ENCODE measurements at places on chromosomes 12 and 14. TPM values are rescaled to one million over a fixed set of nuclear protein-coding genes. Genes with fewer than 3 reads are reported as not detected.

The ANKRD33 gene
- not detected for total RNA-seq

The GLT8D2 gene
- total RNA-seq, result 2.3 TPM

The ZC2HC1C gene
- 2.6 TPM for total RNA-seq

The NYNRIN gene
- 8.0 TPM for total RNA-seq

The PCED1B gene
- total RNA-seq, result 1.2 TPM

The OTX2 gene
- total RNA-seq, result not detected

The NACA gene
- total RNA-seq, result 719 TPM

The ZDHHC22 gene
- not detected for total RNA-seq

The SLCO1B3 gene
- not detected for total RNA-seq

The NKX2-1 gene
- total RNA-seq, result not detected

The PIWIL1 gene
- not detected for total RNA-seq

The SLC5A8 gene
- not detected for total RNA-seq

The NTS gene
- not detected for total RNA-seq

The AQP6 gene
- total RNA-seq, result not detected

The ANKRD9 gene
- total RNA-seq, result 83.4 TPM

The LRP1-AS gene
- not detected for total RNA-seq

The KERA gene
- not detected for total RNA-seq

The ALDH2 gene
- total RNA-seq, result 149 TPM

The DIO3 gene
- total RNA-seq, result 1.2 TPM

The TMEM132C gene
- 0.16 TPM for total RNA-seq

The LRRC43 gene
- total RNA-seq, result 0.36 TPM

The OAS3 gene
- 6.7 TPM for total RNA-seq

The CPNE6 gene
- not detected for total RNA-seq

The KIAA0586 gene
- 5.0 TPM for total RNA-seq

The RFX4 gene
- total RNA-seq, result 0.56 TPM

The MYO1H gene
- 0.10 TPM for total RNA-seq

The PAN2 gene
- 22.1 TPM for total RNA-seq

The USP5 gene
- 123 TPM for total RNA-seq

The KRT75 gene
- total RNA-seq, result not detected

The OTUB2 gene
- total RNA-seq, result 0.06 TPM

The SAMD15 gene
- not detected for total RNA-seq

The GDF3 gene
- not detected for total RNA-seq

The EIF2S3B gene
- total RNA-seq, result 0.38 TPM

The RTL1 gene
- not detected for total RNA-seq

The SLC10A1 gene
- not detected for total RNA-seq

The WNT5B gene
- 0.46 TPM for total RNA-seq

The TSHR gene
- not detected for total RNA-seq

The ABCC9 gene
- 94.9 TPM for total RNA-seq

The ACAD10 gene
- total RNA-seq, result 10.9 TPM

The LIN7A gene
- 1.2 TPM for total RNA-seq

The NTF3 gene
- 0.27 TPM for total RNA-seq

The LTBP2 gene
- total RNA-seq, result 11.8 TPM

The SLC6A15 gene
- total RNA-seq, result not detected

The ERO1A gene
- total RNA-seq, result 14.2 TPM

The DDX54 gene
- 79.4 TPM for total RNA-seq

The ANO4 gene
- not detected for total RNA-seq

The ARG2 gene
- 19.3 TPM for total RNA-seq

The HELB gene
- total RNA-seq, result 1.9 TPM

The ADAM21 gene
- 0.26 TPM for total RNA-seq

The VDR gene
- 5.2 TPM for total RNA-seq

The HOXC10 gene
- 62.0 TPM for total RNA-seq

The GALNT16 gene
- 1.7 TPM for total RNA-seq

The MORN3 gene
- total RNA-seq, result not detected

The PRR4 gene
- total RNA-seq, result 3.4 TPM

The MYH7 gene
- total RNA-seq, result 8,560 TPM

The FOXA1 gene
- not detected for total RNA-seq

The KRT74 gene
- total RNA-seq, result not detected

The MGP gene
- total RNA-seq, result 79.1 TPM

The SLC39A2 gene
- total RNA-seq, result not detected

Measured in psoas muscle (tissue), 8 donors.